Left cardiac atrium (tissue), 4 donors: ENCODE measurements at places on chromosomes 2 and 18. TPM values are rescaled to one million over a fixed set of nuclear protein-coding genes. Genes with fewer than 3 reads are reported as not detected.

DNA sequence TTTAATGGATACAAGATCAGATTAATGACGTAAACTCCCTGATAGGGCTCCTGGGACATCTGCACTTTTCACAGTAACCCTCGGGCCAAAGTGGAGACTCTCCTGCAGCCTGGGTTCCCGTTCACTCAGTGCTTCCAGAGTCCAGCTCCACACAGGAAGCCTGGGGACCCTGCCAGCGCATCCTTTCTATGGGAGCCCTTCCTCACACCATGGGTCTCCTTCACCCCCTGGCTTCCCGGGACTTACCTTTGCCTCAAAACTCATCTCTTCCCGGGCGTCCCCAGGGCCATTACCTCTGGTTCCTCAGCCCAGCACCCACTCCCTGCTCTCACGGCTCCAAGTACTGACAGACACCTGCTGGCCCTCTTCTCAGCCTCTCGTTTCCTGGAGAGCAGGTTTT is 40.7 kb upstream of the KLF11 start:
- no peak for DNase-seq

GRCh38 chr2:85436836-85437487 is 18.4 kb downstream of the SH2D6 start:
- DNase-seq = no peak

- DNase-seq = no peak
These were observed 368.1 kb downstream of the EIPR1 start for GRCh38 chr2:3009483-3009882.

DNA sequence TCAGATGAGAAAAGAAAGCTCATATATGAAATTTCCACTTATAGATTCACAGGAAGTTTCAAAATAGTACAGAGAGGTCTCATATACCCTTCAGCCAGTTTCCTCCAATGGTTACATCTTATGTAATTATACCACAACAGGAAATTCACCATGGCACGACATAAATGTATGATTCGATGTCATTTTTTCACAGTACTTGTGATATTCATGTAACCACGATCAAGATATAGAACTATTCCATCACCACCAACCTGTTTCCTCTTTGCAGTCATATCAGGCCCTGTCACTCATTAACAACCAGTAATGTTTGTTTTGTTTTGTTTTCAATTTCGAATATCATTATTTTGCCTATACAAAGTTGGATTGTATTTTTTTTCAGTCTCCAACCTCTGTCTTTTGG is 314.3 kb upstream of the POU3F3 start:
- no peak for DNase-seq

- no peak for DNase-seq
These were observed 65.5 kb downstream of the EPB41L3 start for GRCh38 chr18:5478261-5478660.

DNA sequence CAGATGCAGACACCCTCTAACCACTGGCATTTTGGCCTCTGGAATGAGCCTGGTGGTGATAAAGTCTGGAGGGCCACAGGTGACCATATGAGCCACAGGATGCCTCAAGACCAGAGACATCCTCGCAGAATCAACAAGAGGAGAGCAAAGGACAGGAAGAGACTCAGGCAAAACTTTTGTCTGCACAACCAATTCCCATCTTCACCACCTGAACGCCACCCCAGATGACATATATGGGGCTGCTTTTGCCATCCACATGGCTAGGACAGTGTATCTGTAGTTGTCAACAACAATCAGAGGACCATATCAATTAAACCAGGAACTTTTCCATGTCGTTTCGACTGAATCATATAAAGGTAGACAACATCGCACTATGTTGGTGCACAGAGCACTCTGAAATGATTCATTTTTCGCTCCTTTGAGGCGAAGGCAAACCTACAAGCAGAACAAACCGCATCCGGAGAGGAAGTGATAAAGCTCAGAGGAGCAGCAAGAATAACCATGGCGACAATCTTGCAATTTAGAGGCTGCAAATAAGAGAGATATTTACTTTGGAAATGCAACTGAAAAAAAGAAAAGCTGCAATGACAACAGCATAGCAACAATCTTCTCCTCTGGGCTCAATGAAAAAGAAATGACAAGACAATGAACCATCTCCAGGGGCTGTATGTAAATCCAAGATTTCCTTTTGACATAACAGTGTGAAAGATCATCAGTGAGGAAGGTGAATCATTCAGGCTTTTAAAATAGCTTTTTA is 204.5 kb downstream of the ARL4C start:
- DNase-seq = no peak

DNA sequence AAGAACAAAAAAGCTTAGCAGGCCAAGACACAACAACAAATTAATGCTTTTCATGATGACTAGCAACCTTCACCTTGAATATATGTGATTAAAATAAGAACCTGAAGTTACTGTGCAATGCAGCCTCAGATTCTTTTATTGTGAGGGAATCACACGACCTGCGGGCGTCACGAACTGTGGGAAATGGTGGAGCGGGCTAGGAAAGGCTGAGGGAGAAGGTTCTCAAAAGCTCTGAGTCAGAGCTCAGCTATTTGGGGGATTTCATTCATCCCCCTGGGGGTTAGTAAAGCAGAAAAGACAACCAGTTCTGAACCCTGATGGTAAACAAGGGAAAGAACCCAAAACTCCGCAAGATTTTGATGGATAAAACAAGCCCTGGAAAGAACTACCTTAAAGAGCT is 89.3 kb upstream of the NCKAP5 start:
- no peak for DNase-seq

DNA sequence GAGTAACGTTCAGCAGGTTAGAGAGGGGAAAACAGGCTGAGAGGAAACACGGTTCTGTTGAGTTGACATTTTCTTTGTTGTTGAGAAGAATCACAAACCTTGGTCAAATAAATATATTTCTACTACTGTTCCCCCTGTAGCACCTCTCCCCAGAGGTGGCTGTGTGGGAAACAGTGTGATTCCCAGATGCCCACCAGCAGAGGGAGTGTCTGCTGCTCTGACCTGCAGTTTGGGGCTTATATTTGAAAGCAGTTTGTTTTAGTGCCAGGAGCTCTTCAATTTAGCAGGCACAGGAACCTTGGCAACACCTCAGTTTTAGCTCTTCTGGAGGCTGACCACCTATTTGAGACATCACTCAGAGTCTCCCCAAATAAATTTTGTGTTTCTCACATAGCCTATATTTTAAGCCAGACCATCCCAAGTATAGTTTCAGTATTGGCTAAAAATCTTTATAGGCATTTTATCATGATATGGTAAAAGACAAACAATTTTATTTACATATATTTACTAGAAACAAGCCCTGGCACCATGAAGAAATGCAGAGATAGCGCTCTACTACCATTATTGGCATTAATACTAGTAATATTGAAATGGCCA is 75.7 kb downstream of the PIK3C3 start:
- DNase-seq = no peak

DNA sequence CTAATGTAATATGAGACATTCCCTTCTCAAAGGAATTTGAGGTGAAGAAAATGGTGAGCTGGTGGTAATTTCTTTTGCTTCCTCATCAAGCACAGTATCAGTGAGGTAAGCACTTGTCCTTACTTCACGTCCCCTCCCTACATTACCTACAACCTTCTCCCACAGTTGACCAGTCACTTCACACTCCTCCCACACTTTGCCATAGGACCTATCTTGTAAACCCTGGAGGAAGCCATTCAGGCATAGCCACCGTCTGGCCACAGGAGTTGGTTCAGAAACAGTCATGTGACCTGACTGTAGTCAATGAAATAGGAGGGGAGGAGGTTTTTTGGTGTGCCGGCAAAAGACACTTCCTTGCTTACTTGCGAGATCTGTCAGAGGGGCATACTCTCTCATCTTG is 12.1 kb downstream of the ACOXL start:
- no peak for DNase-seq

DNA sequence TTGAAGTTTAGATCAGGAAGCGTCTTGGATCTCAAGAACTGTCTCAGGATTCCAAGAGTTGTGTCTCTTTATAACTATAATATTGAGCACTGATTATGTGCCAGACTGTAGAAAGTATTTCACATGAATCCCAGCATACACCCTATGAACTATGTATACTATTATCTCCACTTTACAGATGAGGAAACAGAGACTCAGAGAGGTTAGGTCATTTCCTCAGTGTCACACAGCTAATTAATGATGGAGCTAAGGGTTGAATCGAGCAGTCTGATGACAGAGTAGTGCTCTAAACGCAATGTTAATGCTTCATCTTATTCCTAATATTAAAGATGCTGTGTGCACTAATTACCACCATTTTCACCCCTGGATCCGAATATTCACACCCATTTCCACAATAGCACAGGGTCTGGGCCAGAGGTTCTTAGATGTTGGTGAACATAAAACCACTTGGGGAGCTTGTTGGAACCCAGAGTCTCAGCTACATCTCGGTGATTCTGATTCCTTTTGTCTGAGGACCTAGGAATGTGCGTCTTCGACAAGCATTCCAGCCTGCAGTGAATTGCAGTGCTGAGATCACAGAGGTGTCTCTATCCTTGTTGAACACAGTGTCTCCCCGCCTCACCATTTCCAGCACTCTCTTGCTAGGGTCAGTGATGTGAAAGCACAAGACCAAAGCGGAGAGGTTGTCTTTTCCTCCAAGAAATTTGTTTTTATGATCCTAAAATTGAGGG is 213.8 kb downstream of the SP3 start:
- DNase-seq = no peak

DNA sequence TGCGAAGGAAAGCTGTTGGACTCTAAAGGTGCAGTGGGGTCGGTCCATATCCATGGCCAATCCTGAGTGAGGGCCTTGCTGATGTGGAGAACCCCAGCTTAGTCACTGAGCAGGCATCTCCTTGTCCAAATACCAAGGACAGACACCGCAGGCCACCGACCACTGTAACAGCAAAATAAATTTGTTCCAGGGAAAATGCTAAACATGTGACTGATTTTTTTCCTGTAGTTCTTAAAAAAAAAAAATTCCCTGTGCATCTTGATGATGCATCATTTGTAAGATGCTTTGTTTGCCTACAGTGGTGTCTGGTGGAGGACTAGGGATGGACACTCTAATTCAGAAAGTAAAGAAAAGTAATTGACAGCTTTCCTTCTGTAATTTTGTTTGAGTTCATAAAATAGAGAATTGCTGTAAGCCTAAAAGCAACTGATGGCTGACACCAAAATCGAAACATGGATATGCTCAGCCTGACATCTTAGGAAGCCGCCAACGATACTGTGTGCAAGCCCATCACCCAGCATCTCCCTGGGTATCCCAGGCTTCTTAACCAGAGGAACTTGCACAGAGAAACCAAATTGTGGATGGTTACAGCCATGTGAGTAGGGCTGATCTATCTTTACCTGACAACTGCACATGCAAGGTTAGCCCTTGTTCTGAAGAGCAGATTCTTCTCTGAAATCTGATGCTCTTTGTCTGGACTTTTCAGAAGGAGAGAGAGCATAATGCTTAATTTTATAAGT is 188.6 kb downstream of the ARL4C start:
- DNase-seq = no peak

DNA sequence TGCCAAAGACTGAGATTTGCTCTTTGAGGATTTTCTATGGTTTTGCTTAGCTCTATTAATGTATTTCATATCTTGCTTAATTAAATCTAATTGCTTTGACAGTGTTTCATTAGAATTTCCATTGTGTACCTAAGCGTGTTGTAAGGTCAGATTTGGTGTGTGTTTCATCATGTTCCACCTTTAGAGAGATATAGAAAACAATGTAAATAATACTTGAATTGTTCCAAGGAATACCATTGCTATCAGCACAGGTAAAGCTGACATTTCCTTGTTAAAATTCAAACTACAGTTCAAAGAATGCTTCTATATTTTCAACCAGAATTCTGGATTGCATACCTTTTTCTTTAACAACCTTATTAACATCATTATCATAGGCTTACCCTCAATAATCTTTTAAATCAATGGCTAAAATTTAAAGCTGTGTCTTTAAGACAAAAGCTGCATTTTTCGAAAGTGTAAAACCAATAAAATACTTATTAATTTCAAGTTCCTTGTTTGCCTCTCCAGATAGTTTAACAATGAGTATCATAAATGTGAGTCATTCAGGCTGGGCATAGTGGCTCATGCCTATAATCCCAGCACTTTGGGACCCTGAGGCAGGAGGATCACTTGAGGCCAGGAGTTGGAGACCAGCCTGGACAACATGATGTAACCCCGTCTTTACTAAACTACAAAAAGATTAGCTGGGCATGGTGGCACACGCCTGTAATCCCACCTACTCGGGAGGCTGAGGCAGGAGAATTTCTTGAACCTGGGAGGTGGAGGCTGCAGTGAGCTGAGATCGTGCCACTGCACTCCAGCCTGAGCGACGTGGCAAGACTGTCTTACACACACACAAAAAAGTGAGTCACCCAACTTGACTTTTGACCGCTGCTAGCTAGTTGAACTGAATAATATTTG is 188.0 kb upstream of the PKDCC start:
- no peak for DNase-seq

- no peak for DNase-seq
These were observed 20.0 kb upstream of the KYNU start for GRCh38 chr2:142857256-142858164.

GRCh38 chr2:204824751-204825453 is 279.6 kb downstream of the PARD3B start:
- DNase-seq = no peak

GRCh38 chr2:10359246-10359645 is 56.5 kb downstream of the HPCAL1 start:
- no peak for DNase-seq

DNA sequence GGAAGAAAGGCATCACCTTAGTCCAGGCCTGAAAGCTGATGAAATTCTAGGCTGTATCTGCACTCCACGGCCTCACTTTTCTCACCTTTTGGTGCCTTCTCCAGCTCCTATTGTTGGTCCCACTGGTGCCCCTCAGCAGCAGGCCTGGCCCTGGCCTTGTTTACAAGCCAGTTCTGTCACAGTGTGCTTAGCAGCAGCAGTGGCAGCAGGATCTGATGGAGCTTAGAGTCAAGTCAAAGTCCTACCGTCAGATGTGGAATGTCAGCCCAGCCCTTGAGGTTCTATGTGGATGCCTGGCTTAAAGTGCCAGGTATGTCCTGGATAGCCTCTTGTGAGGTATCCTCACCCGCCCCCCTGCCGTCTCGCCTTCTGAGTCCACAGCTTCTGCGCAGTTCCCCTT is 281.3 kb downstream of the SUCLG1 start:
- DNase-seq = no peak

GRCh38 chr18:69097349-69097748 is 299.5 kb downstream of the CCDC102B start:
- no peak for DNase-seq

GRCh38 chr18:58080451-58080850 is 36.4 kb downstream of the NEDD4L start:
- no peak for DNase-seq

DNA sequence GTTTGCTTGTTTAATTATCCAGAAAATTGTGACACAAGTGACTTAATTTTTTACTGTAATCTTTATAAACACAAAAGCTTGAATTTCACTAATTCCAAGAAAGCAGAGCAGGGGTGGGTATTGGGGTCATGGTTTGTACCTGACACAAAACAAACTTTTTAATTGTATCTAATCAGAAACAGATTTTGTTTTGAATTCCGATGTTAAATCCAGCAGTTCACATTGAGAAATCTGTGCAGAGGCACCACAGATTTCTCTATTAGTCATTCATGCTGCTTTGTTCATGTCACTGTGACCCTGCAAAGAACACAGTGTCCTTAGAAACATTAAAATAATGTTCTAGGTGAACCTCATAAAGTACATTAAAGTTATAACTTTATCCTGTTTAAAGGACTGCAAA is 443.4 kb downstream of the NYAP2 start:
- DNase-seq = no peak

The SPP2 gene
- not detected for total RNA-seq

The R3HDM1 gene
- 22.0 TPM for total RNA-seq

The INHBB gene
- 3.9 TPM for total RNA-seq

The MATN3 gene
- total RNA-seq = 0.52 TPM

The GPR45 gene
- not detected for total RNA-seq

The REG1A gene
- total RNA-seq = not detected

The EFEMP1 gene
- total RNA-seq = 261 TPM

The ZNF24 gene
- 43.5 TPM for total RNA-seq

The GALNT13 gene
- 1.9 TPM for total RNA-seq
